A673 (cell line): ENCODE measurements at places on chromosomes 12 and 14. TPM values are rescaled to one million over a fixed set of nuclear protein-coding genes. Genes with fewer than 3 reads are reported as not detected.

Gene ADAM21
- not detected in 2 replicates for total RNA-seq

Gene LIMA1
- 73.1 and 77.6 TPM in 2 replicates for total RNA-seq

Gene E2F7
- total RNA-seq, result 26.7 and 28.1 TPM in 2 replicates

Gene TMTC1
- total RNA-seq, result 4.4 and 6.1 TPM in 2 replicates

Gene SPTB
- 0.43 and 0.70 TPM in 2 replicates for total RNA-seq

Gene SLC22A17
- 23.0 and 28.4 TPM in 2 replicates for total RNA-seq

Gene KCNK13
- 0.11 TPM in 1 of 2 replicates, not detected in the other for total RNA-seq

Gene RIPK3
- total RNA-seq, result not detected in 2 replicates

Gene TOMM20L
- total RNA-seq, result not detected in 2 replicates

Gene TROAP
- 121 and 124 TPM in 2 replicates for total RNA-seq

Gene MDM1
- 16.5 and 18.6 TPM in 2 replicates for total RNA-seq

Gene SERPINA5
- total RNA-seq, result not detected in 2 replicates

Gene RESF1
- 48.2 and 63.7 TPM in 2 replicates for total RNA-seq

Gene KIF5A
- 2.1 and 3.3 TPM in 2 replicates for total RNA-seq

Gene TMEM117
- 5.9 and 8.5 TPM in 2 replicates for total RNA-seq

Gene SLC10A1
- total RNA-seq, result not detected in 2 replicates

Gene BCL2L14
- total RNA-seq, result not detected in 2 replicates

Gene KERA
- total RNA-seq, result not detected in 2 replicates

Gene STYK1
- 0.77 and 0.94 TPM in 2 replicates for total RNA-seq

Gene ARMH4
- total RNA-seq, result 7.8 and 14.2 TPM in 2 replicates

Gene A2ML1
- total RNA-seq, result 2.3 and 3.3 TPM in 2 replicates

Gene LALBA
- not detected in 2 replicates for total RNA-seq

Gene IL22
- total RNA-seq, result not detected in 2 replicates
